ENCODE measurements at places on chromosomes 2 and 18.

DNA sequence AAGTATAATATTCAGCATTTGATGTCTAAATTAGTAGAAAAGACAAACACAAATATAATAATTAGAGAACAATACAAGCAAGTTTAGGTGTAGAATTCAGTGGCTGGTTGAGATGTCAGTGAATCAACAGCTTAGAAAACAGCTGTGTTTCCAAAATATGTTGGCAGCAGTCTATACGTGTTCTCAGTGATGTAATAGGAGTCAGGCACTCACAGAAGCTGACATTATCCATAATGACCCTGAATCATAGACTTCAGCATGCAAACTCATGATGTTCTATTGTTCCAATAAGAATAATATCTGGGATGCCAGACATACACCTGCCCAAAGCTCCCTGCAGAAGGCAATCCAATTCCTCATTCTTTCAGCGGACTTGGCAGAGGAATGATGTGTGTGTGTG lies 164.7 kb downstream of the SLC8A1 start:
- no peak for DNase-seq

GRCh38 chr2:191114403-191114886 lies 36.3 kb downstream of the STAT4 start:
- no peak for DNase-seq

- DNase-seq, result peak; percentile 63
Observed at GRCh38 chr18:811892-812375, at the start of gene YES1. Gene YES1, minus strand, starts transcription at chr18:812242. Its CDS starts 55,415 bp downstream, at chr18:756827.

- no peak for DNase-seq
Observed at GRCh38 chr2:129490641-129491040, 488.8 kb upstream of the RAB6C start.

- no peak for DNase-seq
Observed at GRCh38 chr18:48752478-48752877, 198.3 kb downstream of the SMAD7 start.

Data from left renal cortex interstitium (tissue), 4 donors.